Pulmonary artery endothelial cell (primary cell): ENCODE measurements at places on chromosomes 1 and 21. TPM values are rescaled to one million over a fixed set of nuclear protein-coding genes. Genes with fewer than 3 reads are reported as not detected.

Gene MX1
- total RNA-seq, result 12.9 and 14.6 TPM in 2 replicates

Gene PLA2G2F
- total RNA-seq, result not detected in 2 replicates

Gene LYPD8
- total RNA-seq, result not detected in 2 replicates

Gene CASQ2
- total RNA-seq, result not detected in 2 replicates

Gene RGS13
- total RNA-seq, result not detected in 2 replicates

Gene ATP6V1G3
- total RNA-seq, result not detected in 2 replicates

Gene BNIPL
- 0.07 and 0.11 TPM in 2 replicates for total RNA-seq

Gene CRP
- total RNA-seq, result 0.07 TPM in 1 of 2 replicates, not detected in the other

Gene LAD1
- total RNA-seq, result not detected in 2 replicates

Gene TCEA3
- 0.40 and 1.1 TPM in 2 replicates for total RNA-seq

Gene CSMD2
- total RNA-seq, result under 0.01 TPM in 2 replicates

Gene DUSP23
- 59.7 and 181 TPM in 2 replicates for total RNA-seq

Gene CMPK1
- total RNA-seq, result 114 and 122 TPM in 2 replicates

Gene CHTOP
- total RNA-seq, result 27.6 and 42.4 TPM in 2 replicates

Gene TPTE
- total RNA-seq, result not detected in 2 replicates

Gene OVAAL
- not detected in 2 replicates for total RNA-seq

Gene MYOM3
- 0.13 and 0.14 TPM in 2 replicates for total RNA-seq

Gene WDR4
- total RNA-seq, result 13.8 and 30.7 TPM in 2 replicates

Gene GCSAML
- not detected in 2 replicates for total RNA-seq

Gene WNT9A
- 4.1 and 4.9 TPM in 2 replicates for total RNA-seq

Gene MTF2
- total RNA-seq, result 30.0 and 41.5 TPM in 2 replicates
